ENCODE measurements at places on chromosomes 3 and 15.

DNA sequence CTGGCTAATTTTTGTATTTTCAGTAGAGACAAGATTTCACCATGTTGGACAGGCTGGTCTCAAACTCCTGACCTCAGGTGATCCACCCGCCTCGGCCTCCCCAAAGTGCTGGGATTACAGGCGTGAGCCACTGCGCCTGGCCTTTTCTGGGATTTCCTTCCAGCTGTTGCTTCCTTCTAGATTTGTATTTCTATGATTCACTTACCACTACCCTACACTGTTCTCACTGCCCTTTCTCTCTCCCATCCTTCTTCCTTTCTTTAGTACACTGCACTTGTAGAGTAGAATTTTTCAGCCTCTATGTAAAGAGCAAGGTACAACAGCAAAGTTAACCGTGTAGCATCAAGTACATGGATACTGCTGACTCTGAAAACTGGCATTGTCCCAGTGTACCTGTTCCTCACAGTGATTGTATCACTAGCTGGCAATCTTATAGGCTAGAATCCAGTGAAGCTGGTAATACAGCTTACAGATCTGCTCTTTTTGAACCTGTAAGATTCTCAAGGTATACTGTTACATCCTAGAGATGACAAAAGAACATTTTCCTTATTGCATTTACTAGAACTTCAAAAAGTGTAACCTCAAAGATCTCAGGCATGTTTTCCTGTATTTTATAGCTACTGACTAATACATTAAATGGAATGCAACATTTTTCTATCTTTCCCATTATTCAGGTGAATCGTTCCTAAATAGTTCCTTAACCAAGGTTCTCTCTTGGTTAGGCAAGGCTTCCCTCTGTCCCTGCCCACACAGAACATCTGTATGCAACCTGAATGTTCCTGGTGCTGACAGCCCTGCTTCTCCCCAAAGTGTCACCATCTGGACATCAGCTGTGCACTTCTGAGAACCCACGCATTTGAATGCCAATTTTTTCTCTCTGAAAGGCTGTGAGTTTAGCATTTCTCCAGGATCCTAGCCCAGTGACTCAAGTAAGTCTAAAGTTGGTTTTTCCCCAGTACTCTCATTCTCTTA, 74.1 kb upstream of the RAP2B start:
- no peak for DNase-seq

DNA sequence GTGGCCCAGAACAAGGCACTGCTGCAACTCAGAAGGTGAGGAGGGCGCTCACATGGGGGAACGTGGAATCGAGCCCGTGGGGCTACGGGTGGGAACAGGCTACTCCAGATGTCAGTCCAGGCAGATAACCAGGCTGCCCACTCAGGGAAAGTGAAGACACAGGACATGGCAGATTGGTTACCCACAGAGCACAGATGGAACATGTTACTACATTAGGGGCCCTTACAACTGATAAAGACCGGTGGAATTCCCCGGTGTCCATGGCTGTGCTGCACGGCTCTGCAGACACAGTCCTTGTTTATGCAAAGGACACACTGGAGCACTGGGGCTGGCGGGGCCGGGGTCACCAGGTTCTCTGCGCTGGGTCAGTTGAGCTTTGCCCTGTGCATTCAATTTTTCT, 36.9 kb downstream of the PCSK6 start:
- DNase-seq, result no peak

DNA sequence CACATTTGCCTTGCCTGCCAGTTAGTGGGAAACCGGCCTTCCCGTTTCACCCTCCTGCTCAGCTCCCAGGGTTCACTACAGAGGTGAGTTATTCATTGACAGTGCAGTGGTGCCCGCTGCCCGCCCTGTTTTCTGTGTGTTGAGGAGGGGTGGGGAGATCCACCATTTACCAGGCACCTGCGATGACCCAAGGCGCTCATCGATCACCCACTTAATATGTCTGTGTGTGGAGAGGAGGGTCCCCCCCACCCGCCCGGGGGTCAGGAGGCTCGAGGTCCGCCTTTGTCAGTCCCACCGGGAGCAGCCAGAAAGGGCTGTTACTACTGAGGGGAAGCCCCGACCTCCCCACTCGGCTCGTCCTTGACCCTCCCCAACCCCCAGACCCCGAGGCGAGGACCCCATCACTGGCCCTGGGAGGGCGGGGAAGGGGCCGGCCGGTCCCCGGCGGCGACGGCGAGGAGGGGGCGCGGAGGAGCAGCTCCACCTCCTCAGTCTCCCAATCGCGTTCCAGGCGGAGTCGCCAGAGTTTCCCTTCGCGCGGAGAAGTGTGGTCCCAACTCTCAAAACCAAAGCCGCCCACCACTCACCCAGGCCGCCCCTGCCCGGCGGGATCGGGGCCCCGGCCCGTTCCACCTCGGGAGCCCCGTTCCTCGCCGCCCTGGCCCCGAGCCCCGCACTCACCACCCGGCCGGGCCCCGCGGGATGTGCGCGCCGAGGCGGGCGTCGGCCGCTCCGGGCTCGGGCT, 1.1 kb downstream of the PLXNB1 start:
- no peak for DNase-seq

- no peak for DNase-seq
Measured at GRCh38 chr3:134294302-134295280, 43.9 kb upstream of the RYK start.

- no peak for DNase-seq
Measured at GRCh38 chr15:63200464-63201249, 11.3 kb downstream of the RAB8B start.

- no peak for DNase-seq
Measured at GRCh38 chr15:28019594-28020309, 79.4 kb downstream of the OCA2 start.

DNA sequence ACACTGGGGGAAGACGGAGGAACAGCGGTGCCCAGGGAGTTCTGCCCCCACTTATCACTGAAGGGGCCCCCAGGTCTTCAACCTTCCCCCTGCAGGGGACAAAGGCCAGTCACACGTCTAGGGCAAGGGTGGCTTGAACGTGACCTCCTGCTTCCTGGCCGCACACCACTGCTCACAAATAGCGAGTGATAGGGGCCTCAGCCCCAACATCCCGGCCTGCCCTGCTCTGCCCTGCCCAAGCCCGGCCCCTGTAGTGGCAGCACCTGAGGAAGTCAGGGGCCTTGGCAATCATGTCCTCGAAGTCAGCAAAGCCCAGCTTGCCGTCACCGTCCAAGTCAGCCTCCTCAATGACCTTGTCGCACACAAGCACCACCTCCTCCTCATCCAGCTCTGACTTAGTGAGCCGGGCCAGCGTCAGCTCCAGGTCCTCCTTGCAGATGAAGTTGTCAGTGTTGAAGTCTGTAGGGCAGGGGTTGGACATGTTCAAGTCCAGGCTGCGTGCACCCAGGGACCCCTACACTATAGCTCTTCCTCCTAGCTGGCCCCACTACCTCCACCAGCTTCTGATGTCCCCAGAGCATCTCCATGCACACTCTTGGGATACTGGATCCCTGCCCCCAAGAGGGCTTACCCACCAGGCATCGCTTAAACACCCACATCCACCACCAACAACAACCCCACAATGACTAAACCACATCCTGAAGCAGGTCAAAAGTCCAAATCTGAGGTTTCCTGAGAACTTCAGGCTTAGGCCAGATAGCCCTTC, 13.3 kb downstream of the SH2D7 start:
- no peak for DNase-seq

GRCh38 chr15:85408270-85408746, 27.9 kb downstream of the AKAP13 start:
- DNase-seq, result no peak

GRCh38 chr15:57215326-57215725, 161.0 kb upstream of the CGNL1 start:
- DNase-seq, result no peak

GRCh38 chr3:162428192-162428591, 931.6 kb downstream of the OTOL1 start:
- no peak for DNase-seq

- no peak for DNase-seq
Measured at GRCh38 chr3:190044142-190044541, 76.6 kb downstream of the P3H2 start.

GRCh38 chr3:17830788-17831187, 88.4 kb upstream of the TBC1D5 start:
- DNase-seq, result no peak

- no peak for DNase-seq
Measured at GRCh38 chr3:179421500-179421899, 29.8 kb downstream of the GNB4 start.

DNA sequence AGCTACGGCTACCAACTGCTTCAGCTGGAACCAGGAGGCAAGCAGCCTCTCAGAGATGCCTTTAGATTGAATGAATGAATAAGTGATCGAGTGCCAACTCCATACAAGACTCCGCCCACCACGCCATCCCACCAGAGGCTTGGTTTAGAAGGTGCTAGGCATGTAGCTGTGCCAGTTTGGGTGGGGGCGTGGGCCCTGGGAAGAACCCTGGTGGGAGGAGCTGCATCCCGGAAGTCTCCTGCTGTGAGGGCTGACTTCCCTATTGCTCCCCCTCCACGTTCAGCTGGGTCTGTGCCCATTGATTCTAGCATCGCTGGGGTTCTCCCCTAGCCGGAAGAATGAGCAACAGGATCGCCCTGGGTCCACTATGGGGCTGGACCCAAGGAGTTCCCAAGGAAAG, 20.9 kb downstream of the LINGO1 start:
- DNase-seq, result no peak

DNA sequence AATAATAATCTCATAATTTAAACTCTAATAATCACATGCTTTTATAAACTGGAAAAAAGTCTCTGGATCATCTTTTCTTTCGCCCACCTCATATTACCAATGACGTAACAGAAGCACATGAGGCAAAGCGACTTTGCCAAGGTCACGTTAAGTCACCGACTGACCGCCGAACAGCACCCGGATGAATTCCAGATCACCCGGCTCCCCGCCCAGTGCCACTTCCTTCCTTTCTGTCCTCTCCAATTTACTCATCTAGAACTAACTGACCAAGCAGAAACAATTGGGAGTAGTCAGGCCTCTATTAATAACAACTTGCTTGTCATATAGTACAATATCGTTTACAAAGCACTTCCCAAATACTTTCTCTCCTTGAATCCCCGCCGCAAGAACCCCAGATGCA, 21.1 kb downstream of the FGF12 start:
- no peak for DNase-seq

DNA sequence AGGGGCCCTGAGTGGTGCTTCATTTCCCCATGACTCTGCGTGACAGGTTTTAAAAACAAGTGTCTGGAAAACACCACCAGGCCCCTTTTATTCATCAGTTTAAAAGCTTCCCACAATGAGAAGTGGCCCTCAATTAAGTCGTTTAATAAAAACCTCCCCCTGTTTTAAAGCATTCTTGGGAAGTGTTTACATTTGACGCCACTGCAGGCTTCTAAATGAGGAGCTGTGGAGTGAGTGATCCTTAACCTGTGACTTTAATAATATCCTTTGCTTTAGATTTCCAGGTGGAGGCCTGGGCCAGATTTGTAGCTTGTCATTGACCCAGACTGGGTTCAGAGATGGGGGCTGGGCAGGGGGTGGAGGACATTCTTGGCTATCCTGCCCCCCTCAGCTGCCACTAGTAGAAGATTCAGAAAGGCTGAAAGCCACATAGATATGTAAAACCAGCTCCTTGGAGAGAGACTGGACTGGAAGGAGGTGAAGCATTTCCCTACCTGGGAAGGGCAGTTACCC, 11.3 kb downstream of the CGNL1 start:
- DNase-seq, result no peak

DNA sequence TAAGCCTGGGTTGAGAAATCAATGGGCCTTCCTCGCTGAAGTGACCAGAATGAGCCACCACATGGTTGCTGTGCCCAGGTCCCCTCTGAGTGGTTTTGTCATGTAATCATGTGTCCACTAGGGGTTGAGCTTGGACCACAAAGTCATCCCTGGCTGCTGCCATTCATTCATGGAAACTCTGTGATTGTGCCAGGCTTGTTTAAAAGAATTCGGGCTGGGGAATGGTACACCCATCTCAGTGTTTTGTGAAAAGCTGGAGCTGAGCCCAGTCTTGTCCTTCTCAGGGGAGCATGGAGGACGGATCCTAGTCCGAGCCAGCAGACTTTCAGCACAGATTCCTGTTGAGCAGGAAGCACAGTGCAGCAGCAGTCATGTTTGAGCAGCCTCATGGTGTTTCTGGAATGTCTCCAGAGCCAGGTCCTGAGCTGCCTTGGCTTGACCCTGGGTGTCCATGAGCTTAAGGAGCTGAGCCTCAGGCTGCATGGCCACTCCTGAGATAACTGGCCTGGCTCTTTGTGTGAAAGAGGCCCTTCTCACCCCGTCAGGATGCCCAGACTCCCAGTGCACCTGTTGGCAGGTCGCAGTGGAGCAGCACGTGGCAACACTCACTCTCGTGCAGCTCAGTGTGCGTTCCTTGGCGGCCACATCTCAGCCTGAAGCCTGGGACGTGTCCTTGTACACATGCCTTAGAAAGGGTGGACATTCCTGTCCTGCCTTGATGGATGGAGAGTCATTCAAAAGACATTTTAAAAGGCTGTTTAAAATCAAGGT, 260.3 kb upstream of the TPM1 start:
- no peak for DNase-seq

- no peak for DNase-seq
Measured at GRCh38 chr3:190696777-190697501, 165.6 kb downstream of the GMNC start.

GRCh38 chr3:193132241-193132640, 108.8 kb upstream of the PLAAT1 start:
- no peak for DNase-seq

DNA sequence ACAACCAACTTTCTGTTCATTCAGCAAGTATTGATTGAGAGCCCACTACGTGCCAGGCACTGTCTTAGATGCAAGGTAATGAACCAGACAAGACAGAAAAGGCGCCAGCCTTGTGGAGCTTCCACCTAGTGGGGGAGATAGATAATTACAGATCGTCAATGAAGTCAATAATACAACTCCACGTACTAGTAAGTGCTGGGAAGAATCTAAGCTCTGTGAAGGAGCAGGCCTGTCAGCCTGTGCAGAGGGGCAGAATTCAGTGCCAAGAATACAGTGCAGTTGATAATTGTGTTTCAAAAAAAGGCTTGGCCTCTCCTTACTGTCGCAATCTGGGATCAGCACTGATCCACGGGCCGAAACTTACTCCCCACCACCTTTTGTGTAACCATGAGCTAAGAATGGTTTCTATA, 186.3 kb downstream of the FEZF2 start:
- no peak for DNase-seq

- no peak for DNase-seq
Measured at GRCh38 chr3:11803977-11804892, 42.5 kb downstream of the TAMM41 start.

- DNase-seq, result no peak
Measured at GRCh38 chr3:100041328-100041749, 73.0 kb downstream of the FILIP1L start.

DNA sequence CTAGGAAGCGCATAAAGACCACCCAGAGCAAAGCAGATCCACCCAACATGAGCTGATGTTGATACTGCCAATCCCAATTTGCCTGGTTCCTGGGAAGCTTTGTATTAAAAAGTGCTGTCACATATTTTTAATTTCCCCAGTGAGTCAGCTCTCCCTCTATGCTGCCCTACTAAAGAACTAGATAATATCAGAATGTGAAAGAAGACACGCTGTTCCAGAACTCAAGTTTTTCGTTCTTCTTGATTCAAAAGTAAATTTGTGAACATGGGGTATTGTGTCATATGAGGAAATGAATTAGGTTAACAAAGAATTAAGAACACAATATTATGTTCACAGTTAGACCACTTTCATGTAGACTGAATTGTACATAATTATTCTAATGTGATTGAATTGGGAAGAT, 734.2 kb upstream of the ALCAM start:
- no peak for DNase-seq

GRCh38 chr3:151561878-151562277, 101.0 kb upstream of the IGSF10 start:
- no peak for DNase-seq

GRCh38 chr3:95289295-95289694, 1226.4 kb downstream of the NSUN3 start:
- DNase-seq, result no peak

- no peak for DNase-seq
Measured at GRCh38 chr15:74141591-74141990, 11.2 kb downstream of the ISLR2 start.

All from activated naive CD4-positive, alpha-beta T cell (primary cell).